ENCODE measurements at places on chromosomes 2 and 18. TPM values are rescaled to one million over a fixed set of nuclear protein-coding genes. Genes with fewer than 3 reads are reported as not detected.

- DNase-seq = no peak
Observed at GRCh38 chr2:179331061-179331460, 66.4 kb upstream of the SESTD1 start.

The CDH20 gene
- total RNA-seq = not detected

The ACP1 gene
- total RNA-seq = 56.5 TPM

DNA sequence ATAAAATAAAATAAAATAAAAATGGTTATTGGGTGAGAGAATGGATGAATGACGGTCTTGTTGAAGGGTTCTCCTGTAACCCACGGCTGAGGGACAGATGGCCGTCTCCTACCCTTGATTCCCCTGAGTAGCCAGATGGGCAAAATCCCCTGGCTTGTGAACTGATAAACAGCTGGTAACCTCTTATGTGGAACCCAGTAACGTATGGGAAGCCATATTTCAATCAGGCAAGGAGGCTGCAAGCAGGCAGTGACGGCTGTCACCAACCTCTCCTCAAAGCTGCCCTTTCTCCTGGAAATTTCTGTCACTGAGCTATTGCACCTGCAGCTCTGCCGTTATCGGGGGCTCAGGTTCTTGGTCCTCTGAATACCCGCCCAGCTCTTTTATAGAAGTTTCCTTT lies 165.3 kb upstream of the SMAD2 start:
- no peak for DNase-seq

GRCh38 chr2:152352616-152353015 lies 17.6 kb downstream of the FMNL2 start:
- DNase-seq = no peak

The IL1R2 gene
- total RNA-seq = 3.3 TPM

The KCNG3 gene
- total RNA-seq = 0.24 TPM

The AP1S3 gene
- 0.91 TPM for total RNA-seq

- DNase-seq = no peak
Observed at GRCh38 chr2:65577654-65578053, 145.3 kb upstream of the SPRED2 start.

The BOLL gene
- not detected for total RNA-seq

The SLC19A3 gene
- total RNA-seq = 2.8 TPM

DNA sequence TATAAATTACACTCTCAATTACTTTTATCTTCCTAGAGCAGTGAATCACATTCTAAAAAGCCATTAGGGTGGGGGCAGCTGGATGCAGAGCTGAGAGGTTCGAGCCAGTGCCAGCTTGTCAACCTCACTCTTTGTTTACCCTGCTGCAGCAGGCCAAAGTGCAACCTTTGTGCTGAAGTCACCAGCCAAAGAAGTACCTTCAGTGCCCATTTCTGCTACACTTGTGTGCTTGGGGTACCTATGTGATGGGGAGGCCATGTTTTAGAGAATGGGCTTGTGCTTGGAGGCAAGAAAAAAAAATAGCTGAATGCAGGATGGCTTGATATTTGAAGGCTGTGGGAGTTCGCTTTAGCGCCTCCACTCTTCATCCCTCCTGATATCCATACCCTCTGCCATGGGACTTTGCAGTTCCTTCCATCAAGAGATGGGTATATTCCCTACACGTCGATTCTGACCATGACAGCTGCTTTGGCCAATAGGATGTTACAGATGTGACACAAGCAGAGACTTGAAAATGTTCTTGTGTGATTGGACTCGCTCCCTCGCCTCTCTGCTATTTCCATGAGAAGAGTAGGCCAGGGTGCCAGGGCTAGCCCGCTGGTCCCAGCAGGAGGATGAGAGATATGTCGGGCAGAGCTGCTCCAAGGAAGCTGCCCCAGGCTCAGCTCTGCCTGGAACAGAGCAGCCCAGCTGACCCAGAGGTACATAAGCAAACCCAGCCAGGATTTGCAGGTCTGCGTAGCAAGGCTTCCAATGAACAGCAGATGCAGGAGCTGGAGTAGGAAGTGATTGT lies 12.7 kb upstream of the FZD5 start:
- DNase-seq = no peak

DNA sequence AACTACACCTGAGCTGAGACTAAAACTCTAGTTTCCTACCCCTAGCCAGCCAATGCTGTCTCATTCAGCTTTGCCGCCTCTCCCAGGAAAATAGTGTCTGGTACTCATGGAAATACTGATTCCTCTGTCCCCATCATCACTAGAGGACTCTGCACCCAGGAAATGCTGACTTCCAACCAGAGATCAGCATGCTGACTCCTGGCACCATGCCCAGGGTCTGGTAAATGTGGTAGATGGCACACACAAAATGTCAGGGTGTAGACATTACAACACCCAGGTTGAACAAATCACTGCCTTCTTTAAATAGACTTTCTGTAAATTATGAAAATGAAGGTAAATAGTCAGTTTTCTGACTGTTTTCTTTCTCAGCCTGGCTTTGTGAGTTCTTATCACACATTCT lies 307.3 kb upstream of the CHAC2 start:
- no peak for DNase-seq

GRCh38 chr18:38565513-38565912 lies 999.9 kb upstream of the CELF4 start:
- no peak for DNase-seq

DNA sequence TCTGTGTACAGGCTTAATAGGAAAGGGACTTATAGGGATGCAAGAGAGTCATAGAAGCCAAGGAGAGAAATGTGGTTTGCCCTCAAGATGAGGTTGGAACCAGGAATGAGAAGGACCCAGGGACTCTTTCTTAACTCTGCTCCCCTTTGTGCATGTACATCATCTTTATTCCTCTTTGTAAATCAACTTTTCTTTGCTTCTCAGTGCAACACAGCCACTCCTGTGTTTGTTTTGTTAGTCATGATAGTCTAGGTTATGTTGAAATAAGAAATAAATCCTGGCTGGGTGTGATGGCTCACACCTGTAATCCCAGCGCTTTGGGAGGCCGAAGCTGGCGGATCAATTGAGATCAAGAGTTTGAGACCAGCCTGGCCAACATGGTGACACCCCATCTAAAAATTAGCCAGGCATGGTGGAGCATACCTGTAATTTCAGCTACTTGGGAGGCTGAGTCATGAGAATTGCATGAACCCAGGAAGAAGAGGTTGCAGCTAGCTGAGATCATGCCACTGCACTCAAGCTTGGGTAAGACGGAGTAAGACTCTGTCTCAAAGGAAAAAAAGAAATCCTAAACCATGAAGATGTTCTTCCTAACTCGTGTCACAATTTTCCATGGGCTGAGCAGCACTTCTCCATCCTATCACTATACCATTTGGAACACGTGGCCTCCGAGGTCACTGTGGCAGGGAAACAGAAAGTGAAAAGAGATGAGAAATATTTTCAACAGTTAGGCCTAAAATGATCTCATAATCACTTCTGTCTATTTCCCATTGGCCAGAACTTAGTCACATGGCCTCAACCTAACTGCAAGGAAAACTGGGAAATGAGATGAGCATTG lies 73.0 kb upstream of the TMEM17 start:
- no peak for DNase-seq

The UPP2 gene
- total RNA-seq = not detected

The RGPD8 gene
- total RNA-seq = 51.7 TPM

The PCARE gene
- not detected for total RNA-seq

The RIT2 gene
- not detected for total RNA-seq

The TYMS gene
- total RNA-seq = 5.3 TPM

- no peak for DNase-seq
Observed at GRCh38 chr2:66455490-66455889, 20.6 kb downstream of the MEIS1 start.

The HOXD12 gene
- total RNA-seq = not detected

The ANAPC1 gene
- total RNA-seq = 29.2 TPM

The KCNS3 gene
- total RNA-seq = 8.8 TPM

The DSG1 gene
- total RNA-seq = not detected

DNA sequence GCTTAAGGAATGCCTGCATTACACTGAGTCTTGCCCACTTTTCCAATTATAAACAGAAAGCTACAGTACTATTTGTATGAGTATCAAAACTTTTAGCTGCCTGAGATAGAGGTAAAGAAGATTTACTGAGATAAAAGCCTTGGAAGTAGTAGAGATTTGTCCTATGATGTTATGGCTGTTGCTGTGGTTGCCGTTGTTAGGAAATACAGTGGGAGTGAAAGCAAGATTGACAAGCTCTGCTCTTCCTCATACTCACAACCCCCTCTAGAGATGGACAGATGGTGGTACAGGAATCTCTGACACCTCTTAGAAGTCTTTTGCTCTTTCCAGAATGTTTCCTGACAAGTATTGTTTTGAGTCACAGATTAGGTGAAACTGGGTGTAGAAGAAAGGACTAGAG lies 242.5 kb downstream of the RPIA start:
- DNase-seq = no peak

- DNase-seq = no peak
Observed at GRCh38 chr2:111716905-111717775, 166.9 kb downstream of the ANAPC1 start.

The STARD6 gene
- total RNA-seq = not detected
